ENCODE measurements at places on chromosomes 6 and 20. TPM values are rescaled to one million over a fixed set of nuclear protein-coding genes. Genes with fewer than 3 reads are reported as not detected.

DNA sequence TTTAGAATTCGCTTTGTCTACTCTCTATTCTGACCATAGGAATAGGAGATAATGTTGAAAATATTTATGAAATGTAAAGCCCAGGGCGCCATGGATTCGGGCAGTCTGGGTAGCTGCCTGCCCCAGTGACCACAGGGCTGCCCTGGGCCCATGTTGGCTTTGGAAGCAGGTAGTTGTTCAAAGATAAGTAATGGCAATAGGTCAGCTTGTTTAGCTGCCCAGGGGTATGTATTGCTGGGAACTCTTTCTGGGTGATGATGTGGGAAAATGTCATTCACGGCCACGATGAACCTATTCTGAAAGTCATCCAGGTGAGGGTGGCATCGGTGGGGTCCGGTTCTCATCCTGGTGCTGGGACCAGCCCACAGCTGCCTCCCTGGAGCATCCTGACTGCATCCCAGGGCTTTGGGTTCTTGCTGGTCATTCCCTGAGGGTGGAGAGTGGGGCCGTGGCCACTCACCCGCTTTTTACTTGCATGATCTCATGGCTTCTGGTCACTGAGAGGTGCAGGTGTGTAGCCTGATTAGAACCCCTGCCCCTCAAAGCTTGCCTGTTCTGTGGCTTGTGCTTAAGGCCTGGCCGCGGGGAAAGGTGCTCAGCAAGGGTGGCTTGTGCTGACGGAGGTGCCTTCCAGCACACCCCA is 102.8 kb downstream of the ERMARD start:
- DNase-seq, result no peak

DNA sequence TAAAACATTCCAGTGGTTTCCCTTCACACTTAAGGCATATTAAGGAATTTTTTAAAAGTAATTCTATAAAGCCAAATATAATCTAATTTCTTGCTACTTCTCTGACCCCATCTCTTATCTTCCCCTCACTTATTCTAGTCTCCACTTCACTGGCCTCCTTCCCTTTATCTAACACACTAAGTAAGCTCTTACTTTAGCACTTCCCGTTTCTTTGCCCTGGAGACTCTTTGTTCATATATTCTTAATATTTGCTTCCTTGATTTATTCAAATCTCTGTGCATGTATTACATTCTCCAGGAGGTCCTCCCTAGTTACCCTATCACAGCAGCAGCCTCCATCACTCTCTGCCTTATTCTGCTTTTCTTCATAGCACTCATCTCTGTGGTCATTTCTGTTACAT is 20.3 kb downstream of the GTPBP2 start:
- DNase-seq, result no peak

- no peak for DNase-seq
These were observed 67.3 kb downstream of the ATP9A start for GRCh38 chr20:51700809-51701285.

The TP53TG5 gene
- 0.40 TPM for total RNA-seq
